Upper lobe of left lung (tissue), 6 donors: ENCODE measurements at places on chromosomes 1 and 21. TPM values are rescaled to one million over a fixed set of nuclear protein-coding genes. Genes with fewer than 3 reads are reported as not detected.

- no peaks in the 10 kb centered on the region for H3K4me1 ChIP-seq
- no peaks in the 10 kb centered on the region for H3K36me3 ChIP-seq
- no peak overlapping the region for H3K4me3 ChIP-seq
- peak overlapping the region; percentile 40 for H3K27ac ChIP-seq
- H3K27me3 ChIP-seq, result no peaks in the 10 kb centered on the region
Measured at GRCh38 chr1:114660238-114660637, 9.6 kb downstream of the DENND2C start.

- DNase-seq, result no peak
- no peaks in the 10 kb centered on the region for H3K36me3 ChIP-seq
- no peaks in the 10 kb centered on the region for H3K27me3 ChIP-seq
- H3K27ac ChIP-seq, result no peak overlapping the region
- H3K4me3 ChIP-seq, result no peak overlapping the region
Measured at GRCh38 chr1:24914226-24915069, 15.6 kb downstream of the RUNX3 start.

ADGRL2 gene
- 81.8 TPM for total RNA-seq

- H3K36me3 ChIP-seq, result peaks cover 18% of the 10 kb centered on the region
- no peaks in the 10 kb centered on the region for H3K4me1 ChIP-seq
- DNase-seq, result no peak
- H3K27me3 ChIP-seq, result no peaks in the 10 kb centered on the region
- H3K27ac ChIP-seq, result no peak overlapping the region
Measured at GRCh38 chr1:211752951-211753486, 77.5 kb downstream of the LPGAT1 start.

GRCh38 chr1:202293569-202293968, 48.2 kb downstream of the UBE2T start:
- no peaks in the 10 kb centered on the region for H3K27me3 ChIP-seq
- H3K4me1 ChIP-seq, result no peaks in the 10 kb centered on the region
- H3K36me3 ChIP-seq, result no peaks in the 10 kb centered on the region
- no peak for DNase-seq
- H3K27ac ChIP-seq, result no peak overlapping the region
- H3K4me3 ChIP-seq, result no peak overlapping the region

DNA sequence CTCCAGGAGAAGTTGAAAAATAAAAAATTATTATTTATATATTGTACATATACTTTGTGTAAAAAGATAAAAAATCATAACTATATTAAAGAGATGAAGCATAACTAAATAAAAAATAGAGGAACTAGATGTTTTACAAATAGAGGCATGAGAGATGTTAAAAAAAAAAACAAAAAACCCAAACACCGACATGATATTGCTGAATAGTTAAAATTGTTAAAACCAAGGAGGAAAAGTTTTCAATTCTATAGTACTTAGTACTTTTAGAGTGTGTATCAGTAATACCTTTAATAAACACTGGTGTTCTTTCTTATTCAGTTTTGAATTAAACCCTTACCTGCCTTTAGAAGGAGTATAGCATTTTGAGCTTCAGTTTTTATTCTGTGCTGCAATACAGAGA, 32.1 kb downstream of the BACH1 start:
- H3K27ac ChIP-seq, result no peak overlapping the region
- no peaks in the 10 kb centered on the region for H3K27me3 ChIP-seq
- peaks cover 4% of the 10 kb centered on the region for H3K4me1 ChIP-seq
- DNase-seq, result no peak
- peaks cover 62% of the 10 kb centered on the region for H3K36me3 ChIP-seq
- no peak overlapping the region for H3K4me3 ChIP-seq

COA7 gene
- 15.6 TPM for total RNA-seq

RYR2 gene
- 23.0 TPM for total RNA-seq

DNA sequence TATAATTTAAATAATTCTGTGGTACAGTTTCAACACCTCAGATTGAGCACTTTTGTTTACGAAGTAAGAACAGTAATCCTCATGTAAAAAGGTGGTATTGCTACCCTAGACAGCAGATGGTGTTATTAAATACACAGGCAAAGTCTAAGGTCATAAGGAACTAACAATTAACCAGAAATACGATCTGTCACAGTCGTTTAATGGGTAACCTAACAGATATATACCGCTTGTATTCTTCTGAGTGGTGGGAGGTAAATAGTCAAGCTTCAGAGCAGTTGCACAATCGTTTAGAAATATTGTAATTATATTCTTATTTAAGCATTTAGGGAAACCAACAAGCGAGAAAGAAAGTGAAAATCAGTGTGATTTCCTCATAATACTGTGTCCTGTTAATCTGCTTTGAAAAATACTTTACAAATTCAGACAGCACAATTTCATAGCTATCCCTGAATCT, 9.8 kb upstream of the IRF2BP2 start:
- peak overlapping the region; percentile 57 for H3K27ac ChIP-seq
- H3K36me3 ChIP-seq, result no peaks in the 10 kb centered on the region
- no peak overlapping the region for H3K4me3 ChIP-seq
- H3K4me1 ChIP-seq, result peaks cover 17% of the 10 kb centered on the region
- no peak for DNase-seq

DNA sequence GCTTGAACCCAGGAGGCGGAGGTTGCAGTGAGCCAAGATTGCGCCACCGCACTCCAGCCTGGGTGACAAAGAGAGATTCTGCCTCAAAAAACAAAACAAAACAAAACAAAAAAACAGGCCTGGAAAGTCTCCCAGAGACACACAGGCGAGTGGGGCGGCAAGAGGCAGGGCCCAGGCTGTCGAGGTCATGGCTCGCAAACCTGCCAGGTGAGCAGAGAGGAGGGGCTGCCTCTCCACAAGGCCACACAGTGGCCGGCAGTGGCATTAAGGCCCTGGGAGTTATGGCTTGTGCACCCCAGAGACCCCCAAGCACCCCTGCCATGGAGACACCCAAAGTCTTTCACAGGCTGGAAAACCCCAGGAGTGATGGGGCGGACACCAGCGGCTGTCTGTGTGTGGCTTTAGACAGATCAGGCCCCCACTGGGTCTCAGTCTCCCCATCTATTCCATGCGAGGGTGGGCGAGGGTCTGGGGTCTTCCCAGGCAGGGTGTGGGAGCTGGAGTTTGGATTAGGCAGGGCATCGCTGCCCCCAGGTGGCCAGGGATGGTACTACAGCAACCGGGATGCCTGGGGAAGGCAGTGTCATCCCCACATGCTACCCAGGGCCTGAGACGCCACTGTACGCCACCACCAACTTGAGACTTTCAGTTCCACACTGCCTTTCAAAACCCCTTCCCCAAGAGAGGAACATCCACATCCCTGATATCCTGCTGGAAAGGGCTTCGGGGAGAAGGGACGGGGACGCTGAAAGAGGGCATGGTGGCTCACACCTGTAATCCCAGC, 7.3 kb upstream of the CTRC start:
- H3K36me3 ChIP-seq, result no peaks in the 10 kb centered on the region
- DNase-seq, result no peak
- H3K27ac ChIP-seq, result peak overlapping the region; percentile 49
- H3K4me3 ChIP-seq, result no peak overlapping the region

DNA sequence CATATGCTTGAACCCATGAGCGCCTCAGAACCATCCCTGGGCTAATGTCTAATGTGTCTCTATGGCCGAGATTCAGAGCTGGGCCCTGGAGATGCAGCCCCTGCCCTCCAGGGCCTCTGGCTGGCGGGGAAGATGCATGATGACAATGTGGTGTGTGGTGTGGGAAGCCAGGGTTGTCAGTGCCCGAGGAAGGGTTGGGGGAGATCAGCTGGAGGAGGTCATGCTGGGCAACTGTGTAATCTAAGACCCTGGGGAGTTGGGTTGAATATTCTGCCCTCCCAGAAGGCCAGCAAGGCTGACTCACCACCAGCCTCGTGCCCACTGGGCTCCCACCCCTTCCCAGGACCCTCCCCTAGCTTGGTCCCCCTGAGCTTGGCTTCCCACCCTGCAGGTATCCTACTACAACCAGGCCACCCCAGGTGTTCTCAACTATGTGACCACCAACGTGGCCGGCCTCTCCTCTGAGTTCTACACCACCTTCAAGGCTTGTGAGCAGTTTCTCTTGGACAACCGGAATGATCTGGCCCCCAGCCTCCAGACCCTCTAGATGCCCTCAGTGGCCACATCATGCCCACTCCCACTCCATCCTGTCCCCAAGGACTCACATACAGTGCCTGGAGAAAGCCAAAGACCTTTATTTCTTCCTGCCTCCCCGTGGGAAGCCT, 14.6 kb downstream of the FAM151A start:
- no peaks in the 10 kb centered on the region for H3K27me3 ChIP-seq
- no peaks in the 10 kb centered on the region for H3K4me1 ChIP-seq
- DNase-seq, result no peak

GRCh38 chr1:215526147-215526845, 40.8 kb upstream of the KCTD3 start:
- no peaks in the 10 kb centered on the region for H3K4me1 ChIP-seq
- no peak for DNase-seq
- no peaks in the 10 kb centered on the region for H3K36me3 ChIP-seq
- no peak overlapping the region for H3K27ac ChIP-seq
- H3K27me3 ChIP-seq, result no peaks in the 10 kb centered on the region

- H3K36me3 ChIP-seq, result no peaks in the 10 kb centered on the region
- H3K27ac ChIP-seq, result no peak overlapping the region
- H3K27me3 ChIP-seq, result no peaks in the 10 kb centered on the region
- no peak overlapping the region for H3K4me3 ChIP-seq
- DNase-seq, result no peak
- H3K4me1 ChIP-seq, result no peaks in the 10 kb centered on the region
Measured at GRCh38 chr1:241666419-241666818, 14.3 kb downstream of the WDR64 start.

DNA sequence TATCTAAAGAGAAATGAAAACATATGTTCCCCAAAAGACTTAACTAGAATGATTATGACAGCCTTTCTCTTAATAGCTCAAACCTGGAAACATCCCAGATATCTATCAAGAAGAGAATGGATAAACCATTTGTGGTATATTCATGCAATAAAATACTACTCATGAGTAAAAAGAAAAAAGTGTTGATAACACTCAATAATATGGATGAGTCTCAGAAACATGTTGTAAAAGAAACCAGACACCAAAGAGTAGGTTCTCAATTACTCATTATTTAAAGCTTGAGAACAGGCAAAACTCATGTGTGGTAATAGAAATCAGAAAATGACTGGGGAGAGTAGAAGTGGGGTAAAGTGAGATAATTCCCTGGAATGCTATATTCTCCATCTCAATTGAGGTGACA, 154.1 kb downstream of the PHTF1 start:
- H3K27ac ChIP-seq, result no peak overlapping the region
- no peak overlapping the region for H3K4me3 ChIP-seq
- DNase-seq, result no peak
- no peaks in the 10 kb centered on the region for H3K36me3 ChIP-seq
- no peaks in the 10 kb centered on the region for H3K27me3 ChIP-seq
- no peaks in the 10 kb centered on the region for H3K4me1 ChIP-seq

ADAMTS4 gene
- 3.9 TPM for total RNA-seq

AIM2 gene
- 2.7 TPM for total RNA-seq

DNA sequence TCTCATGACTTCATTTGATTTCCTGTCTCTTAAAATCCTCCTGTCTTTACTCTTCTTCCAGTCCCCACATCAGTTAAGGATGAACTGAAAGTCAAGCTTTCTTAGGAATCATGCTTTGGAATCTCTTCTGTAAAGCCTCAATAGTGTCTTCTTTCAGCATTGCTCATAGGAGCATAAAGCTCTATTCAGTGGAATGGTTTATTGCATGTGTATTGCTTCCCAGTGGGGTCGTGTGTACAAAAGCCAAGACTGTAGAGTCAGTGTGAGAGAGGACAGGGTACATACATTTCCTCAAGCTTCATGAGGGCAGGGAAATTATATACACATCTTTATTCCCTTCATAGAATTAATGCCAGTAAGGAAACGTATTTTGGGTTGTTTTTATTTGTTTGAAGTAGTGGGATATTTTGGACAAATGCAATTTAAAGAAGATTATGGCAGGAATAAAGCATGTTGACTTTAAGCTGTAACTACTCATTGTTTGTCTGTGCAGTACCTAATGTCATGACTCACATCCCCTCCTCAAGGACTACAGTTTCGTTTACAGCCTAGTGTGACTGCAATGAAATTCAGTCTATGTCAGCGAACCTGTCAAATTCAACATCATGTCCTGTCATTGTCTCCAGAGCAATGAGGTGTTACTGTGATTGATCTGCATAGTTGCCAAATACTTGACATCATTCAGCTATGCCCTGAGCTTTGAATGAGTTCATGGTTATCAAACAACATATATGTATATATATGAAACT, 2164.2 kb downstream of the NCAM2 start:
- no peak for DNase-seq
- no peak overlapping the region for H3K4me3 ChIP-seq
- H3K4me1 ChIP-seq, result no peaks in the 10 kb centered on the region

- no peaks in the 10 kb centered on the region for H3K27me3 ChIP-seq
- no peaks in the 10 kb centered on the region for H3K4me1 ChIP-seq
- DNase-seq, result no peak
- no peak overlapping the region for H3K4me3 ChIP-seq
- H3K27ac ChIP-seq, result no peak overlapping the region
Measured at GRCh38 chr1:12097321-12097720, 34.2 kb downstream of the TNFRSF8 start.

HPDL gene
- 0.30 TPM for total RNA-seq

OPRD1 gene
- total RNA-seq, result not detected

DNA sequence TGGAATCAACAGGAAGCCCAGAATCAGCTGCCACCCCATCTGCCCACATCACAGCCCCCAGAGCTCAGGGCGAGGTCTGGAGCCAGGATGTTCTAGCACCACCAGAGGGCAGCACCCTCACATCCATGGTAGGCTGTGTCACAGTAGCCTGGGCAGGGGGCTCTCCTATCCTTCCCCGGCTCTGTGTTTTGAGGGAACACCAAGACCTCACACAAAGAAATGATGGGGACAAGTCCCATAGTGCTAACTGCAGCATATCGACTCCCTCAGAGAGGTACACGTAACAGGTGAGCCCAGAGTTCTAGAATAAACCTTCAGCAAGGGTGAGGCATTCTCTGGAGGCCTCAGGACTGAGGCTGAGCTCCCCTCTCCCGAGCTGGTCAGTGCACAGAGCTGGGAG, 2.3 kb upstream of the KCNC4 start:
- H3K4me1 ChIP-seq, result peaks cover 37% of the 10 kb centered on the region
- peak; percentile 61 for DNase-seq
- peaks cover 10% of the 10 kb centered on the region for H3K27me3 ChIP-seq
- no peak overlapping the region for H3K4me3 ChIP-seq
- no peaks in the 10 kb centered on the region for H3K36me3 ChIP-seq

- no peak for DNase-seq
- no peaks in the 10 kb centered on the region for H3K36me3 ChIP-seq
- H3K27ac ChIP-seq, result peak overlapping the region; percentile 39
- no peak overlapping the region for H3K4me3 ChIP-seq
- H3K4me1 ChIP-seq, result peaks cover 26% of the 10 kb centered on the region
Measured at GRCh38 chr1:28926629-28927265, 12.4 kb downstream of the EPB41 start.

ITLN2 gene
- 38.8 TPM for total RNA-seq
